NCI-H2081 treated with DMSO at 0.1 percent for 48 hours (cell line): ENCODE measurements at places on chromosomes 16 and 17.

- DNase-seq = no peak
Measured at GRCh38 chr17:28071179-28071578, 28.7 kb downstream of the NLK start.

GRCh38 chr17:69485251-69485661 is 70.8 kb downstream of the MAP2K6 start:
- no peak for DNase-seq

DNA sequence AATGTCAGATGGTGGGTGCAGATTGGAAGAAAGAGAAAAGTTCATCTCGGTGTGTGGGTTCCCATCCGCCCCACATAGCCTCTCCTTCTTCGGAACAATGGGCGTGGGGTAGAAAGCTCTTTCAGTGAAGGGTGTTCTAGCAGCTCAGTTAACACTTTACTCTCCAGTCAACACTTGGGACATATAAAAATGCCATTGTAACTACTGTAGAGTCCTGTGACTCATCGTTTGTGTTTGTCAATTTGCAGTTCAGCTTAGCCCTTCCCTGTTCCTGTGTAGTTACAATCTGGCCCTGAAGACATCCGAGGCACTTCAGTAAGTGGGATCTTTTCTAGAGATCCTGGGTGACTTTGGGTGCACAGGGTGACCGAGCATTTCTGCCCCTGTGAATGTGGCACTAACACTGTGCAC is 11.5 kb upstream of the CLEC18C start:
- DNase-seq = no peak

DNA sequence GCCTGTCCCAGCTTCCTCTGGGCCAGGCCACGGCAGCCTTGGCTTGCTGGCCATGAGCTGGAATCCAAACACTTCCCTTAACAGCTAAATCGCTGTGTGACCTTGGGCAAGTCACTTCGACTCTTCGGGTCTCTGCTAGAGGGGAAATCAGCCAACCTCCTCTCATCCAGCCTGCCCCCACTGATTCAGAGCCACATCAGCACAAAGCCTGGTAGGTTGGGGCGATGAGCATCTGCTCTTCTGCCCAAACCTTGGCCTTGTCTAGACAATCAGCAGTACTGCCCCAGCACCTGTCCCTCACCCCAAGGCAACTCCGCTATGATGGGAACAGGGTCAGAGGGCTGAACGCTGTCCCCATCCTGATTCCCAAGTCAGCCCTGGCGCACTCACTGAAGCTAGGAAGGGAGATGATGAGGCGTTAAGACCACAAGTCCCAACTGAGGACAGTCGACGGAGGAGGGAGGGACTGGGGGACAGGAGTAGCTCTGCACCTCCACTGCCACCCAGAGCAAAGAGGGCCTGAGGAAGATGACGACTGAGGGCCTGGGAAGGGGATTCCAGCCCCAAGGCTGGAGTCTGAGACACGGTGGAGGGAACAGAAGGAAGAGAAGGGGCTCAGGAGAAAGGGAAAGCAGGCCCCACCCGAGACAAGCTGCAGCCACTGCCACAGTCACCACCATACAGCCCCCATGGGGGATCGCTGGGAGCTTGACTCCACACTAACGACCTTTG is 1.3 kb downstream of the CLUH start:
- no peak for DNase-seq

DNA sequence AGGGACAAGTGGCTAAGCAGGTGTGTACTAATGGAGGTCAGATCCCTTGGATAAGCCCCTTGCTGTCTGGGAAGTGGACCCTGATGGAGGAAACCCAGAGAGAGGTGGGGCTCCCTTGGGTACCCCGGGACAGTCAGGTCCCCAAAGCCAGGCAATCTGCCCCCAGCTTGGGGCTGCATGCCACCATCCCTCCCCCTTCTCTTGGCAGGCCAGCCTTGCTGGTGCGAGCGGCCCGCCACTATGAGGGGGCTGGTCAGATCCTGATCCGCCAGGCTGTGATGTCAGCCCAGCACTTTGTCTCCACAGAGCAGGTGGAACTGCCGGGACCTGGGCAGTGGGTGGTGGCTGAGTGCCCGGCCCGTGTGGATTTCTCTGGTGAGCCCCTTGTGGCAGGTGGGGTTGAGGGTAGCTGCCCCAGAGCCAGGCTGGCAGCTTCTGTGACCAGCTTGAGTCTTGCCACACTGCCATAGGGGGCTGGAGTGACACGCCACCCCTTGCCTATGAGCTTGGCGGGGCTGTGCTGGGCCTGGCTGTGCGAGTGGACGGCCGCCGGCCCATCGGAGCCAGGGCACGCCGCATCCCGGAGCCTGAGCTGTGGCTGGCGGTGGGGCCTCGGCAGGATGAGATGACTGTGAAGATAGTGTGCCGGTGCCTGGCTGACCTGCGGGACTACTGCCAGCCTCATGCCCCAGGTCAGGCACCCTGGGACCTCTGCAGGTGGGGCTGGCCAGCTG is 20.1 kb downstream of the FCSK start:
- DNase-seq = no peak

DNA sequence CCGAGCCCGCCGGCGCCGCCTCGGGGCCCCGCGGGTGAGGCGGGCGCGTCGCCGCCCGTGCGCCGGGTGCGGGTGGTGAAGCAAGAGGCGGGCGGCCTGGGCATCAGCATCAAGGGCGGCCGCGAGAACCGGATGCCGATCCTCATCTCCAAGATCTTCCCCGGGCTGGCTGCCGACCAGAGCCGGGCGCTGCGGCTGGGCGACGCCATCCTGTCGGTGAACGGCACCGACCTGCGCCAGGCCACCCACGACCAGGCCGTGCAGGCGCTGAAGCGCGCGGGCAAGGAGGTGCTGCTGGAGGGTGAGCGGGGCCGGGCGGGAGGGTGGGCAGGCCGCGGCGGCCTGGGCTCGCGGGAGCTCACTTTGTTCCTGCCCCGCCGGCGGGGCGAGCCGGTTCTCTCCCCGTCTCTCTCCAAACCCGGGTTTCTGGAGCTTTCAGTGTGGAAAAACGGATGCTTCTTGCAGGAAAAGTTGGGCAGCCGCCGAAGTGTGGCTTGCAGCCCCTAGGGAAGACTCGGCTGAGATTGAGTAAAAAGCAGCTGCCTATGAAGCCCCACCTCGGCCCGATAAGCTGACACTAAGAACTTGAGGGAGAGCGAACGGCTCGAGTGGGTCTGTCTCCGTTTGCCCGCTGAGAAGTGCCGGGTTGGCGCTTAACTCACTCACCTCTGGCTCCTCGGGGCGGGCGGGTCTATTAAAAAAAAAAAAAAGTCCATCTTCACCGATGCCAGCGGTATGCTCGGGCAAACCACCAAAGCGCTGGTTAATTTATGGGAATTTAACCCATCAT is 677 bp downstream of the SNTB2 start:
- no peak for DNase-seq

GRCh38 chr16:85302018-85302847 is 190.0 kb upstream of the CIBAR2 start:
- DNase-seq = no peak

DNA sequence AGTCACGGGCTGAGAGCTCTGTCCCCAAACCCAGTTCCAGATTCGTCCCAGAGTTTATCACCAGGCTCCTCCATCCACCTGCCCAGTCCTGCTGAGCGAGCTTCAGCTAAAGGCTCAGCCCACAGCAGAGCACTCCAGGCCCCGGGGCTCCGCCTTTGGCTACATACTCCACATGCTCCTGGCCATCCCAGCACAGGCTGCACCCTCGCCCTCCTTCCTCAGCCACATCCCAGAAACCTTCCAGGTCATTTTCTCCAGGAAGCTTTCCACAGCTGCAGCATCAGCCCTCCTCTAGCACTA is 4.7 kb upstream of the CD2BP2 start:
- DNase-seq = no peak

- DNase-seq = no peak
Measured at GRCh38 chr17:77874303-77875050, 84.0 kb upstream of the TNRC6C start.

DNA sequence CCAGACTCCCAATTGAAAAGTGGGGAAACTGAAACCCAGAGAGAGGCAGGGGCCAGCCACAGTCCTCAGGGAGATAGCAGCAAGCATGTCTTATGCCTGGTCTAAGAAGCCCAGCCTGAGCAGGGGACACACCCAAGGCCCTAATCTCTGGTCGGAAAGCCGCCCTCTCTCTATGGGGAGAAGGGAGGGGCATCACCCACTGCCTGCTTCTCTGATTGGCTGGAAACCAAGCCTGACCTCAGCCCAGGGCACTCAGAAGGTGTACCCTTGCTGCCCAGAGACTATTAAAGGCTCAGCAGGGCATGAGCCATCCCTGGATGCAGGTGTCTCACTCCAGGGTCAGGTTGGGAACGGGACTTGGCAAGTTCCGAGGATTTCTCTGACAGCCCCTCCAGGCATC is 5.7 kb upstream of the KRT13 start:
- DNase-seq = no peak

GRCh38 chr17:65430209-65430833 is 131.1 kb downstream of the AXIN2 start:
- no peak for DNase-seq

- DNase-seq = no peak
Measured at GRCh38 chr17:76054112-76054476, 18.2 kb downstream of the SRP68 start.

- no peak for DNase-seq
Measured at GRCh38 chr16:81817296-81817695, 38.2 kb downstream of the PLCG2 start.

GRCh38 chr17:48391444-48391843 is 38.6 kb downstream of the SKAP1 start:
- DNase-seq = no peak

GRCh38 chr16:88831838-88832237 is 20.1 kb upstream of the APRT start:
- no peak for DNase-seq

GRCh38 chr16:58225965-58226602 is 28.2 kb upstream of the CSNK2A2 start:
- no peak for DNase-seq

- DNase-seq = no peak
Measured at GRCh38 chr16:79329166-79329521, 271.4 kb downstream of the MAF start.

- DNase-seq = no peak
Measured at GRCh38 chr16:87757841-87758426, 7.9 kb downstream of the KLHDC4 start.
